ENCODE measurements at places on chromosomes 1 and 21. TPM values are rescaled to one million over a fixed set of nuclear protein-coding genes. Genes with fewer than 3 reads are reported as not detected.

DNA sequence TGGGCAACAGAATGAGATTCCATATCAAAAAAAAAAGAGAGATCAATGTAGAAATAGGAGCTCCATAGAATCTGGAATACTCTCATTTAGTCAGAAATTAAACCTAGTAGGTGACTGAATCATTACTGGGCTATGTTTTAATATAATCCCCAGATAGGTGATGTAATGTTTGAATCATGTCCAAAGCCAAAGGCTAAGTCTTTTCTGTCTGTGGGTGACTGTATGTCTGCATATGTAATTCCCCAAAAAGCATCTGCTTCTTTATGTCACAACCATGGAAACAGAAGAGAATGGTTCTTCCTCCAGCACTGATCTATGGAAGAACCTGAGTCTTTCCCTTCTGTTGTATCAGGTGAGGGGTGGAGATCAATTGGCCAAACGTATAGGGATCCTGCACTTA is 5.8 kb downstream of the LAMC2 start:
- H3K4me3 ChIP-seq, result no peak overlapping the region
- H3K27me3 ChIP-seq, result peaks cover 12% of the 10 kb centered on the region
- DNase-seq, result no peak
- peaks cover 14% of the 10 kb centered on the region for H3K4me1 ChIP-seq

DNA sequence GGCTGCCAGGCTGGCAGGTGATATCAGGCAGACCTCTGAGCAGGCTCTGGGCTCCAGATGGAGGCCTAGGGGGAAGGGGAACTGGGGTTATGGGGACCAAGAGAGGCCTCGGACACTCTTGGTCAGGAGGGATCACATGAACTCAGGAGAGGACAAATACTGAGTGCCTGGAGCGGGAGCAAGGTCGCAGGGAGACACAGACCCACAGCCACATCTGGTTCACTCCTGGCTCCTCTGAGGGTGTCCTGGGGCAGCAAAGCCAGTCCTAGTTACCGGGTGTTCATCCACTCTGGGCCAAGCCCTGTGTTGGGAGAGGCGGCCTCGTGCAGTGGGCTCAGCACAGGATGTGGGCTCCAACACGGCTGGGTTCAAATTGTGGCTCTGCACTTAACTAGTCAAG is 239.0 kb downstream of the PTPRU start:
- no peak overlapping the region for H3K4me3 ChIP-seq
- H3K36me3 ChIP-seq, result no peaks in the 10 kb centered on the region
- H3K4me1 ChIP-seq, result no peaks in the 10 kb centered on the region
- DNase-seq, result no peak
- H3K27me3 ChIP-seq, result peaks cover 35% of the 10 kb centered on the region
- H3K27ac ChIP-seq, result no peak overlapping the region

GRCh38 chr1:235329139-235329902 is 951 bp downstream of the GGPS1 start:
- peaks cover 29% of the 10 kb centered on the region for H3K36me3 ChIP-seq
- no peaks in the 10 kb centered on the region for H3K27me3 ChIP-seq
- DNase-seq, result no peak
- peaks cover 27% of the 10 kb centered on the region for H3K4me1 ChIP-seq
- no peak overlapping the region for H3K4me3 ChIP-seq

- no peak overlapping the region for H3K4me3 ChIP-seq
- peaks cover 10% of the 10 kb centered on the region for H3K36me3 ChIP-seq
- no peak overlapping the region for H3K27ac ChIP-seq
- no peak for DNase-seq
- peaks cover 22% of the 10 kb centered on the region for H3K4me1 ChIP-seq
Measured at GRCh38 chr1:241520080-241520465, 518 bp upstream of the FH start.

UMODL1 gene
- not detected for total RNA-seq

DNASE2B gene
- total RNA-seq, result not detected

HTR1D gene
- not detected for total RNA-seq

Measured in activated T-helper 1 cell treated with anti-CD3 and anti-CD28 coated beads, Interleukin-12 subunit alpha, Interleukin-12 subunit beta, Interleukin-2, Interleukin-4 antibody, amounts not matched to agents 30 ng/mL and 10 ng/mL and 1 ng/mL, durations not matched to agents 14 hours and 24 hours and 36 hours (primary cell).